ENCODE measurements at places on chromosomes 13 and 19.

DNA sequence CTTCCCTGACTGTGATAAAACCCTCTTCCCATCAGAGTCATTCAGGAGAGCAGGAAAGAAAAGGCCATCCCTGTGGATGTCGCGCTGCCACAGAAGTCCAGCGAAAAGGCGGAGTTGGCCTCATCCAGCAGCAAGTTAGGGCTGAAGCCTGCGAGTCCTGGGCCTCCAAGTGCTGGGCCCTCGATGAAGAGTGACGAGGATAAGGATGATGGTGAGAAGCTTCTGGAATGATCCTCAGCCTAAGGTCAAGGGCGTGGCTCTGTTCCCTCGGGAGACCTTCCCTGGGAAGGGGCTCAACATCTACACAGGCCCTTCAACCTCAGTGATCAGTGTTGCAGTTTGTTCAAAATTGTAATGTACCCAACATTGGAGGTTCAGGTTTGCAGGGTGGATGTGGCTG, 22.3 kb downstream of the TEX29 start:
- no peak for DNase-seq

GRCh38 chr19:1267477-1268225, 1.5 kb upstream of the CIRBP start:
- no peak for DNase-seq

GRCh38 chr13:72141855-72142519, 275.0 kb upstream of the DACH1 start:
- no peak for DNase-seq

DNA sequence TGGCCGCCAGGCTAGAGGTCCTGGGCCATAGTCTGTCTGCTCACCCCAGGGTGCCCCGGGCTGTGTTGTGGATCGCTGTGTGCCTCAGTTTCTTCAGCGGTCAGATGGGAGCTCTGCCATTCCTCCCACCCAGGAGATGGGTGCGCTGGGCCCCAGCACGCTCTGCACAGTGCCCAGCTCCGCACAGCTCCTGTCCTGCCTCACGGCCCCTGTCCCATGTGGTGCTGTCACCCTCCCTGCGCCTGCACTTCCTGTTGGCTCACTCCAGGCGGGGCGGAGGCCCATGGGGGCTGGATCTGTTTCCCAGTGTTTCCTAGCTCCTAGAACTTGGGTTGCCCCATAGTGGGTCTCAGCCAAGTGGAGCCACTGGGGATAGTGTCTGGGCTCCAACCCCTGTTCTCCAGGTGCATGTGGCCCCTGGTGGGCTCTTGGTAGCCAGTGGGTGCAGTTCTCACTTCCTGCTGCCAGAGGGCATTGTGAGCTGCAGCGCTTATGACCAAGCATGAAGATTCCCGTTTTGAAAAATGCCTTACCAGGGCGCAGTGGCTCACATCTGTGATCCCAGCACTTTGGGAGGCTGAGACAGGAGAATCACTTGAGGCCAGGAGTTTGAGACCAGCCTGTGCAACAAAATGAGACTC, 69.8 kb downstream of the KDM4B start:
- DNase-seq = no peak

GRCh38 chr19:3409346-3410064, 43.1 kb downstream of the NFIC start:
- DNase-seq = no peak

GRCh38 chr19:51407511-51408131, 9.8 kb downstream of the SIGLEC10 start:
- no peak for DNase-seq

GRCh38 chr13:44622708-44623107, 46.6 kb upstream of the TSC22D1 start:
- no peak for DNase-seq

- DNase-seq = no peak
Observed at GRCh38 chr19:39398297-39398864, 7.2 kb downstream of the MED29 start.

GRCh38 chr13:99085808-99086266, 108.0 kb upstream of the DOCK9 start:
- DNase-seq = no peak

- DNase-seq = peak; percentile 51
Observed at GRCh38 chr13:24618011-24618955, 61.9 kb upstream of the ATP12A start.

DNA sequence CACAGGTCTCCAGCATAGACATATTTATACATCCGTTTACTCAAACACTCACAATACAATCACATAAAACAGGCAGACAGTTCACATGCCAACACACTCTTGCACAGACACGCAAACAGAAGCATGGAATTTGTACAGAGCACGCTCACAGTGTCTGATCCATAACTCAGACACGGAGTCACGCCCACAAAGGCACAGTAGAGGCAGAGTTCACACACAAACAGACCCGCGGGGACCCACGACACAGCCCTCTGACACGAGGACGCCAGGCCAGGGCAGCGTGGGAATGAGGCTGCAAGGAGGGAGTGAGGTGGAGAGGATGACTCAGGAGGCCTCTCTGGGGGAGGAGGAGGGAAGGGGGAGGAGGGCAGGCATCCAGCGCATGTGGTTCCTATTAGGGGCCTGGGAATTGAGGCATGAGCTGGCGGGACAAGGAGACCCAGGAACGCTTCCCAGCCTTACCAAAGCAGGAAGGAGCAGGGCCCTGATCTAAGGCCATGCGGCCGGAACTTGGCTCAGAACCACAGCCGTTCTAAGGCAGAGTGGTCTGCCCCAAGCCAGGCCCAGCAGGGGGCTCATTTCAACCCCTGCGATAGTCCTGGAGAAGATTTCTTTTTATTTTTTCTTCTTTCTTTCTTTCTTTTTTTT, 9.1 kb upstream of the OLFM2 start:
- DNase-seq = no peak

DNA sequence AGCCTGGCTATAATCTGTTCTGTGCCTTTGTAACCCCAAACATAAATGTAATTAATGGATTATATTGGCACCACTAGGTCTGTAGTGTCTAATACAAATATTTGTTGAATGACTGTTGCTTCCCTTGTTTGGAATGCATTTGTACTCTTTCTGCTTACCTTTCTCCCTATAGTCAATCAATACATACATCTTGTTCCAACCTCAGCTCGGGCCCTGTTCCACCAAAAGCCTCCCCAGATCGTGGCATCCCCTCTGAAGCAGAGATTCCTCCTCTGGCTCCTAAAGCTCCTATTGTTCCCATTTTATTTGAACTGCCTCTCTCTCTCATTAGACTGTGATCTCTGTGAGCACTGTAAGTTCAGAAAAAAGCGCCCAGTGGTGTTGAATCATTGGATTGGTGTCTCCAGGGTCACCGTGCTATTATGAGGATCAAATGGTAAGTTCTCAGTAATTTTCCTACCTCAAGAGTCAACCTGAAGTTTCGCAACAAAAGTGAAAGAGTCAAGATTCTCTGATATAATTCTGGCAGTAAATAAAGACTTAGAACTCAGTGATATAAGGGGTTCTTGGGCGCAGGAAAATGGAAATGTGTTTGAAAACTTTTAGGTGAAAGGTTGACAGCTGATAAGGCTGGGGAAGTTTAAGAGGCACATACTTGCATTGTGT, 151.5 kb downstream of the KLF5 start:
- DNase-seq = no peak

DNA sequence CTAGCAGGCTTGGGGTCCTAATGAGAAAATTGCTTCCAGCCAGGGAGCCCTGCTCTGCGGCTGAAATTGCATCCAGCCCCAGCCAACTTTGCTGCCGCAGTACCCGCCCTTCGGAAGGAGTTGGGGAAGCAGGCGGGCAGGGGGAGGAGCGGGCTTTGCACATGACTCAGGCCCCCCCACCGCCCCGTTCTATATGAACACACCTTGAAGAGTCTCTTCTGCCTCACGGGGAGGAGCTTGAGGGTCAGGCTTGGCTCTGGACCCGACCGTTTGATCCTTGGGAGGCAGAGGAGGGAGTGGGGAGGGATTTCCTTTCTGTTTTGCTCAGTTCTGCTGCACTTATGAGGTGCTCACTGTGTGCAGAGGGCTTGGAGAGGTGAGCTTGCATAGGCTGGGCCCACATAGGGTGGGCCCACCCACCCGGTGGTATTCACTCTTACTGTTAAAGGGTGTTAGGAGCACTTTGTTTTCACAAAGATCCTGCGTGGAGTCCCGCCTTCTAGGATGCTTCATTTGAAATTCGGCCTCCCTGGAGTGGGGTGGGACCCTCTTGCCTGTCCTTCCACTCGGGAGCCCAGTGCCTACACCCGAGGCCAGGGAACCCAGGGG, 46.5 kb downstream of the LYL1 start:
- DNase-seq = no peak

DNA sequence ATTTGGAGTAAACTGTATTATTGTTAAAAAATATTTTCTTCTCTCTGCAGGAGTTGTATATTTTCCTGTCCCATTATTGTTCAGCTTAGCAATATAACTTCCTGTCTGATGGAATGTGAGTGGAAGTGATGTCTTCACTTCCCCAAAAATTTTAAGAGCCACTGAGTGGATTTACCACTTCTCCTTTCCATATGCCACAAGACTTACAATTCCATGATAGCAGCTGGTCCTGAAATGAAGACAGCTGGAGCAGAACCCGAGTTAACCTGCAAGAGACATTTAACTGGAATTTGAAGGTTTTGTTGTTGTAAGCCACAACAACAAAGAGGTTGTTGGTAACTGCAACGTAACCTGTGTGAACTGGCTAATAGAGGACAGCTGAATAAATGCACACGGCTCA, 23.4 kb upstream of the TBC1D4 start:
- no peak for DNase-seq

GRCh38 chr19:16141043-16141442, 2.4 kb upstream of the HSH2D start:
- no peak for DNase-seq

DNA sequence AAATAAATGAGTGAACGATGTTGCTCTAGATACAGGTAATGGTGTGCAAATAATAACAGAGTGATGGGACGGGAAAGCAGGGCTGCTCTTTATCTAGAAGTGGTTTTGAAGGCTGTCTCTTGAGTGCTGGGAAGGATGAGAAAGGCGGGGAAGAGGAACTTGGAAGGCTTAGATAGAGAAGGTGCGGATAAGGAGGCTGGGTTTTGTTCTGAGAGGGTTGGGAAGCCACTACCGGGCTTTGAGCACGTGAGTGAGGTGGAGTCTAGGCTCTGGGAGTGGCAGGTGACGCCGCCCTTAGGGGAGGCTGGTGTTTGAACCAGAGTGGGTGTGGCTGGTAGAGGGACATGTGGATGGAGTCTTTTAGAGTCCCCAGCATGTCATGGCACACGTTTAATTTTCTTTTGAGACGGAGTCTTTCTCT, 811 bp downstream of the ARMC6 start:
- peak; percentile 55 for DNase-seq

GRCh38 chr19:53812335-53812734, 11.8 kb downstream of the NLRP12 start:
- no peak for DNase-seq

DNA sequence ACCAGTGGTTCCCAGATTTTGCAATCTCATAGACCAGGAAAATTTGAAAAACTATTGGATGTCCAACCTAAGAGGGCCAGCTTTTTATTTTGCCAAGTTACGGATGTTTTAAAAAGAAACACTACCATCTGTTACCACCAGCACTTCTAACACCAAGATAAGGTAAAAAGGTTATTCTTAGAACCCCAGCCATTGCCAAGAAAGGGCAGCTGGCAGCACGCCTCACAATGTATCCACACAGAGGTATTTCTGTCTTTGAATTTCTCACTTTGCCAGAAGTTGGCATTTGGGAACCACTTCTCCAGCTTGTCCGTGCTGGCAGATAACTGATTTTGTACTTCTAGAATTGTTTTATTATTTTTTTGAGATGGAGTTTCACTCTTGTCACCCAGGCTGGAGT, 28.7 kb downstream of the CAPN12 start:
- no peak for DNase-seq

GRCh38 chr19:43638214-43638994, 1.2 kb downstream of the CADM4 start:
- DNase-seq = no peak

DNA sequence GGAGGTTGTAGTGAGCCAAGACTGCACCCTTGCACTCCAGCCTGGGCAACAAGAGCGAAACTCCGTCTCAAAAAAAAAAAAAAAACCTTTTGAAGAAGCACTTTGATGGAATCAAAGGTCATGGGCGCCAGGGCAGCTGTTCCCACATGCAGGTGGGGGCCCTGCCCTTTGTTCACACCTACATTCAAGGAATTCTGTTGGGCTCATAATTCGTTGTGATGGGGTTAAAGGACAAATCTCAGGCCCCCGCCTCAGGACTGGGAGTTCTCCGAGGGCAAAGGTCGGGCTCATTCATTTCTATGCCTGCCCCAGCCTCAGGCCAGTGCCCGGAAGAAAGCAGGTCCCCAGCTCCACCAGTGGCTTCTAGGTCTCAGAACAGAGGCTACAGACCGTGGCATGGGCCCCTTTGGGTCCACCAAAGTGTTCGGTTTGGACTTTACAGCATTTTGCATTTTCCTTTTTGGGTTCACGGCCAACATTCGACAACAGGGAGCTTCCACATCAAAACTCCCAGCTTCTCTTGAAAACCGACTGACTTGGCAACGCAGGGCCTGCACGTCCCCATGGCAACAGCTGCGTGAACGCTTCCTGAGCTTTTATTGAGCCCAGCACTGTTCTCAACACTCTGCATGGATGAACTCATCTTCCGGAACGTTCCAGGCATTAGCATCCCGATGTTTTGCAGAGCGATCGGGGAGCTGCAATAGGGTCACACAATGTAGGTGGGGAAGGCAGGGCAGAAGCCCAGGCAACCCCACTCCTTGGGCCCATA, 10.1 kb upstream of the GTF2F1 start:
- DNase-seq = no peak

GRCh38 chr19:18428173-18428786, 9.1 kb downstream of the SSBP4 start:
- DNase-seq = no peak

GRCh38 chr13:30676672-30677071, 58.7 kb upstream of the ALOX5AP start:
- no peak for DNase-seq

GRCh38 chr19:47699360-47699917, 13.8 kb upstream of the EHD2 start:
- DNase-seq = no peak

- peak; percentile 35 for DNase-seq
Observed at GRCh38 chr19:42401365-42402303, 11.5 kb upstream of the CNFN start.

DNA sequence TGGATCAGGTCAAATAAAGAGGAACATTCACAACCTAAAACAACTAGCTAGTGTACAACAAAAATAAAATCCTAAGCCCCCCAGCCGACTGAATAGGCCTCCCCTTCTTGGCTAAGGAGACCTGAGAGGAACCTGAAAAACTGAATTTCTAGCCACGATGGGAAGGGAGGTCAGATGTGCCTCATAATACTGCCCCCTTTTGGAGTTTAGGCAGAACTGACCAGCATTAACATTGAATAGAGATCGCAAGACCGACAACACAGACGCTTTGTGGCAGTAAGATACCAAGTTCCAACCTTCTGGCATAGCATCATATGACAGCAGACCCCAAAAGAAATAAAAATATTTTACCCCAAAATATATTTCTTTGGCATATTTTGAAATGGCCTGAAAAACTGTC, 15.9 kb downstream of the CBY2 start:
- DNase-seq = no peak

- DNase-seq = no peak
Observed at GRCh38 chr13:20381401-20381800, 144.3 kb downstream of the CRYL1 start.
